Activated T-helper 1 cell treated with anti-CD3 and anti-CD28 coated beads, Interleukin-2, amount 50 U/mL, for 16 hours (primary cell): ENCODE measurements at places on chromosomes 5 and 9.

DNA sequence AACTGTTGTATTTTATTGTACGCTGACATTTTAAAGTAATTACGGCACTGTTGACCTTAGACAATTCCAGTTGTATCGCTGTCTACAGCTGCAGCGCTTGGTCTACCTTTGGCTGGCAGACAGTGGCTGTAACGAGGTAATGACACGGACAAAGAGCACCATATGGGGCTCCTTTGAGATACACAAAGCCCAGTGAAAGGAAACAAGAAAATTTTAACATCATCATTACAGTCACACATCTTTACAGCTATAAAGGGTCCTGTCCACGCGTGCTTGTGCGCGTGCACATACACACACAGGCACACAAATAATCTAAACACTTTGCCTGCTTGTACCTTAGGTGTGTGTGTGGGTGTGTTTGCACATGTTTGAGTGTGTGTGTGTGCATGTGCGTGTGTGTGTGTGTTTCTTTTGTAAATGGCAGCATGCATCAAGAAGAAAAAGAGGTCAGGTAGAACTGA lies 946.0 kb downstream of the NR2F1-AS1 start:
- no peak for DNase-seq

GRCh38 chr5:136038635-136039034 lies 9.8 kb downstream of the TGFBI start:
- DNase-seq, result no peak

DNA sequence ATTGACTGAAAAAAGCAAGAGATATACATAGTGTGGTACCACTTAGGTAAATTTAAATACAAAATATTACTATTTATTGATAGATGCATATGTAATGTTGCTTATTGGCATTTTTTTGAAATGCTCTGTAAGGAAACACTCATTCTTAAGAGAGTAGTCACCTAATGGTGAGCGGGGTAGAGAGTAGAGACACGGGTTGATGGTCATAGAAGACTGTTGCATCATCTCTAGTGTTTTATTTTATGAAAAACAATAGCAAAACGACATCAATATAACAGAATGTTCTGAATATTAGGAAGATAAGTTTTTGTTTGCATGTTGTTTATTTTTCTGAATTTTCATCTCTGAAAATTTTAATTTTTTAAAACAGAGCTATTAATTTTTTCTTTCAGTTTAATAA lies 4.0 kb downstream of the SRP19 start:
- DNase-seq, result no peak

DNA sequence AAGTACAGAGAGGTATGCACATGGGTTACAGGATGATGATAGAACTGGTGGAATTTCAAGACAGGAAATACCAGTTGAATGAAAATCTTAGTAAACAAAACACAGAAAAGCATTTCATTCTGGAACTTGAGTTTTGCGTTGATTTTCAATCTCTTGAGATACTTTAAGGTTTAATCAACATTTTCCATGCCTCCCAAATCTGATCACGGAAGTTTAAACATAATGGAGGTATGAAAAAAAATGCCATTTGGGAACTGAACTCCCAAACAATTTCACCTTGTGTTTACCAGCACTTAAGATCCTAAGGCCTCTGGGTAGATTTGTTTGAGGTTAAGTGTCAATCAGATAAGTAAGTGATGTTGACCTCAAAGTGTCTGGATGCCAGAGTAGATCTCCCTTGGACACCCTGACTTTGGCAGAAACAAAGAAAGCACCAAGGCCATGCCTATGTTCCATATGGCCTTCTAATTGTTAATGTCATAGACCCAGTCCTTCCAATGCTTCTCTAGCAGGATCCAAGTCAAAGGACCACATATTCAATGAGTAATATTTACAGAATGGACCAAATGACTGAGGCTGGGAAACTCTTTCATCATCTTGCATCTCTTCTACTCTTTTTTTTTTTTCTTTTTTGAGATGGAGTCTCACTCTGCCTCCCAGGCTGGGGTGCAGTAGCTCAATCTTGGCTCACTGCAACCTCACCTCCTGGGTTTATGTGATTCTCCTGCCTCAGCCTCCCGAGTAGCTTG lies 216.9 kb downstream of the ARRDC3 start:
- DNase-seq, result no peak

- DNase-seq, result no peak
Observed at GRCh38 chr9:90827181-90827871, 25.7 kb downstream of the SYK start.

GRCh38 chr9:114284316-114285060 lies 38.4 kb upstream of the ORM1 start:
- DNase-seq, result no peak

DNA sequence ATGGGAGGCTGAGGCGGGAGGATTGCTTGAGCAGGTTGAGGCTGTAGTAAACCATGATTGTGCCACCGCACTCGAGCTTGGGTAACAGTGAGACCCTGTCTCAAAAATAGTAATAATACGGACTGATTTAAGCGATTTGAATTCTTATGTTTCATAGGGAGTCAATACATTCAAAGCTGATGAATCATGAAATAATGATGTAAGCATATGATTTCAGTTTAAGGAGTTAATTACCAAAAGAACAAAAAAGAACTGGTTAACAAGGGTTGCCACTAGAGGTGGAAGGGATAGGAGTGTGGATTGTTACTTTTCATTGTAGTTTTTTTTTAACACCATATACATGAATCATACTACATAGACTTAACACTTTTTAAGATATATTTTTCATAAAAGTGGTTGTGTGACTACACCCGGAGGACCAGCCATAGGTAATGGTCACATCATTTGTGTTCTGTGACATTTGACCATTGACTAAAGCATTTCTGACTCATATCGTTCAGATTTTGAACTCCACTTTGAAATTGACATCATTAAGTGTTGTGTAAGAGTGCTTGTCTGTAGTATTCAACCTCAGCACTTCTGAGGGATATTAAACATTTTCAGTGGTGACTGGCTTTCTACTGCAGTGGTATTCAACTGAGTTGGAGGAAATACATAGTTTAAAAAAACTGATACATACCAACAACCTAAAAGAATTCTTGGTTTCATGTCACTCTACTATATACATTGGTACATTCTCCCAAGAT lies 7.0 kb downstream of the TRMT10B start:
- DNase-seq, result no peak

GRCh38 chr5:112923148-112923917 lies 1.3 kb upstream of the REEP5 start:
- DNase-seq, result no peak

- DNase-seq, result no peak
Observed at GRCh38 chr5:93582167-93582462, 907 bp upstream of the NR2F1 start.

- no peak for DNase-seq
Observed at GRCh38 chr5:32044939-32045338, 129.2 kb downstream of the GOLPH3 start.

DNA sequence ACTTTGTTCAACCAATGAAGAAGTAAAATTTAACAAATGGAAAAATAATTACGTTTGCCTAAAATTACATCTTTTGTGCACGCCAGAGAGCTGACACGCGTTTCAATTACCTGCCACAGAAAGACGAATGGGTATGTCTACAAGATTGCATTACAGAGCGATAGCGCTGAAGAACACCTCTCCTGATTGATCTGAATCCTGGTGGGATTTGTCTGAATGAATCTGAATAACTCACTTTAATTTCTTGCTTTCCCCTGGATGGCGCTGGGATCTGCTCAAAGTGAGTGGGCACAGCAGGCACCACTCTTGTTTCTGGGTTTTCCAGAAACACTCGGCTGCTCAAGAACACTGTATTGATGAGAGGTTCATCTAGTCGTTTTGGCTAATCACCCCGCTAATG lies 148.8 kb upstream of the TBC1D2 start:
- no peak for DNase-seq

GRCh38 chr9:12695474-12695873 lies 2.3 kb downstream of the TYRP1 start:
- DNase-seq, result no peak

DNA sequence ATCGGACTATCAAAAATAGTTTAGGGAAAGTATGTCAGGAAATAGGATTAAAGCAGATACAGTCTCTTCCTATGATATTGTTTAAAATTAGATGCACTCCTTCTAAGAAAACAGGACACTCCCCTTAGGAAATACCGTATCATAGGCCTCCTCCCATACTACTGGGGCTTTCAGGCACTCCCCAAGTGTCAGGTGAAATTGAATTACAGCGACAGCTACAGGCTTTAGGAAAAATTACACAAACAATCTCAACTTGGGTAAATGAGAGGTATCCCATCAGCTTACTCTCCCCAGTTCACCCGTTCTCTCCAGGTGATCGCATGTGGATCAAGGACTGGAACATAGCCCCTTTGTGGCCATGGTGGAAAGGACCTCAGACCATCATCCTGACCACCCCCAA lies 110.4 kb upstream of the EPB41L4A start:
- DNase-seq, result no peak

DNA sequence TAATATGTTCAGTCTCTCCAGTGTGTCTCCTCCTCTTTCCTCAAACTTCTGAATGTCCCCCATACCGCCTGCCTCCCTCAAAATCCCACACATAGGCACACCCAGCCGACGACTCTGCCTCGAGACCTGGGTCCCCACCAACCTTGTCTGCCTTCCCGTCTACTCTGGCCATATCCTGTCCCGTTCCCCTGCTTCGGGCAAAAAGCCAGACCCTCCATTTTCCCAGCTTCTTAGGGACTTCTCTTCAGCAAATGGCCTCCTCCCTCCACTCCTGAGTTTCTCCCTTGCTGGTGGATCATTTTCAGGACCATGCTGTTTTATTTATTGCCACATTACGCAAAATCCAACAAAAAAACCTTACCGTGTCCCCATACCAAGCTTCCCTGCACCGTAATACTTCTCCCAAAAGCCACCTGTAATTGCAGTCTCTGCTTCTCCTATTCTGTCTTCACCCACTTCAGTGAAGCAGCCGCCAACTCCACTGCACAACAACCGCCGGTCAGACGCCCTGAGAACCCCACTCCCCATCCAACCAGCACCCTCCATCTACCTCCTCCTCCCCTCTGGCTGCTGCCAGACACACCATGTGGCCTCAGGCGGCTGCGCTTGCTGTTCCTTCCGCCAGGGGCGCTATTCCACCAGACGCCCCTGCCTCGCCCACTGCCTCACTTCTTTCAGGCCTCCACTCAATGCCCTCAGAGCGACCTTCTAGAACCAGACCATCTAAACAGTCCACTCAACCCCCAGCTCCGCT lies 117.0 kb downstream of the TRPM6 start:
- no peak for DNase-seq

DNA sequence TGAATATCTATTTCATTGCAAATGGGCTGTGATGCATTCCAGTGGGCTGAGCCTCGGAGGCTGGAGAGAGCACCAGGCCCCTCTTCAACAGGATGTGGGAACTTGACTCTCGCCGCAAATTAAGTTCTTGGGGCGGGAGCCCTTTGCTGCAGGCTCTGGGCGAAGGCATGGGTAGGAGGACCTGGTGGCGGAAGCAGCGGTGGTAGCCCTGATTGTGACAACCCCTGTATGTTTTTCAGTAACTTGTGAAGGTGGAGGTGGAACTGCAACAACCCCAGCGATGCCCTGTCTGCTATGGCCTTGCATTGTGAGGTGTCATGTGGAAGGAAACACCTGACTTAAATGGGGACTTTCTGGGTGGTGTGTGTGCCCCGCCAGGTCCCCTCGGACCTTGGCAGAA lies 9.4 kb downstream of the FYB1 start:
- DNase-seq, result peak; percentile 64

GRCh38 chr5:178207917-178208280 lies 3.6 kb downstream of the HNRNPAB start:
- DNase-seq, result no peak

DNA sequence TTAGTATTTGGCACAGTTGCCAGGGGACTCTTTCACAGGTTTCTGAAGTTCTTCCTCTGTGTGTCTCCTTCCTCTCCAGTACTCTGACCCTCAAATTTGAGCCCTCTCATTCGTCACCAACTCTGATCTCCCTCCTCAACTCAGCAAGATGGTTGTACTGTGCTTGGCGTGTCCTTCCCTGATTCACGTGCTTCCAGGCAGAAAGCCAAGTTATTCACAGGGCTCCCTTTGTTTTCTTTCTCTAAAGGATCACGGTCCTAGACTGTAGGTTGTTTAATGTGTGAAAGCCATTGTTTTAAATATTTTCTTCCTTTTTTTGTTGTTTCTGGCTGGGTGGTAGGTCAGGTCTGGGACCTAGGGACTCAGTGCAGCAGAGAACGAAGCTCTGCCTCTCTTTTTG lies 142.9 kb downstream of the DMAC1 start:
- DNase-seq, result no peak

GRCh38 chr5:5719292-5719691 lies 296.8 kb downstream of the ICE1 start:
- DNase-seq, result no peak

DNA sequence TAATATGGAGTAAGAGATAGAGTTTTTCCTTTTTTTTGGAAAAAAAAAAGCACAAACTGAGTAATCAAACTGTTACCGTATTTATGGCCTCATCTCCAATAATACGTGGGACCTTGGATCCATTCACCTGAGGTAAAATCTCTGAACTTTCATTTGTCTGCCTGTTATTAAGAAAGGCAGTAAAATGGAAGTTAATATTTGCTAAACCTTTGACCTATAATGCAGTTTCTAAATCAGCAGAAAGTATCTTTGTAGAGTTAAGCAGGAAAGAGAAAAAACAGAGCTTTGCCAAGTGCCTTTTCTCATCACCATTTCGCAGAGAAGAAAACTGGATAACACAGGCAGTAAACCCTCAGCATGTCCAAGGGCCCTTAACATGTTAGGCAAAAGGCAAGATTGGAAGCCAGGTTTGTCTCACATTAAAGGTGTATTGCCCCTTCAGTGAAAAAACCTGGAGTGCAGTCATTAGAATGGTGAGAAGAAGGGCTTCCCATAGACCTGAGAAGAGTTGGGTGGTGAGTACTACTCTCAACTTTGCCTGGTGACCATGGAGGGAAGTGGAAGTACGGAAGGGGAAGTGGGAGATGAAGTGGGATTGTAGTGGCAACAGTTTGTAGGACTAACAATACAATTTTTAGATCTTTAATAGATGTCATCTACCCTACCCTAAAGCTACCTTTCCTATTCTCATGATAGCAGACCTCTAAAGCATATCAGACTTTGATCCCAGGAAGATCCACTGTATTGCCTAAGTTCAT lies 65.4 kb upstream of the GRAMD2B start:
- DNase-seq, result no peak

- no peak for DNase-seq
Observed at GRCh38 chr5:61915646-61916045, 390.4 kb upstream of the KIF2A start.

GRCh38 chr9:36999728-37000333 lies 34.2 kb downstream of the PAX5 start:
- no peak for DNase-seq

GRCh38 chr5:115702025-115702424 lies 76.2 kb upstream of the TMED7 start:
- no peak for DNase-seq
